ENCODE measurements at places on chromosomes 12 and 14.

- DNase-seq, result no peak
Observed at GRCh38 chr14:55609681-55610080, 29.7 kb downstream of the KTN1 start.

DNA sequence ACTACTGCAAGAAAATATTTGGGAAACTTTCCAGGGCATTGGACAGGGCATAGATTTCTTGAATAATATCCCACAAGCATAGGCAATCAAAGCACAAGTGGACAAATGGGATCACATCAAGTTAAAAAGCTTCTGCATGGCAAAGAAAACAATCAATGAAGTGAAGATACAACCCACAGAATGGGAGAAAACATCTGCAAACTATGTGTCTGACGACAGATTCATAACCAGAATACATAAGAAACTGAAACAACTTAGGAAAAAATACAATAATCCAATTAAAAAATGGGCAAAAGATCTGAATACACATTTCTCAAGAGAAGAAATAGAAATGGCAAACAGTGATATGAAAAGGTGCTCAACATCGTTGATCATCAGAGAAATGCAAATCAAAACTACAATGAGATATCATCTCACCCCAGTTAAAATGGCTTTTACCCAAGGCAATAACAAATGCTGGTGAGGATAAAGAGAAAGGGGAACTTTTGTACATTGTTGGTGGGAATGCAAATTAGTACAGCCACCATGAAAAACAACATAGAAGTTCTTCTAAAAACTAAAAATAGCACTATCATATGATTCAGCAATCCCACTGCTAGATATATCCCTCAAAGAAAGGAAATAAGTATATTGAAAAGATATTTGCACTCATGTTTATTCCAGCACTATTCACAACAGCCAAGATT, 33.8 kb upstream of the ATP2B1 start:
- no peak for DNase-seq

- DNase-seq, result no peak
Observed at GRCh38 chr12:10700581-10700980, 22.5 kb downstream of the YBX3 start.

DNA sequence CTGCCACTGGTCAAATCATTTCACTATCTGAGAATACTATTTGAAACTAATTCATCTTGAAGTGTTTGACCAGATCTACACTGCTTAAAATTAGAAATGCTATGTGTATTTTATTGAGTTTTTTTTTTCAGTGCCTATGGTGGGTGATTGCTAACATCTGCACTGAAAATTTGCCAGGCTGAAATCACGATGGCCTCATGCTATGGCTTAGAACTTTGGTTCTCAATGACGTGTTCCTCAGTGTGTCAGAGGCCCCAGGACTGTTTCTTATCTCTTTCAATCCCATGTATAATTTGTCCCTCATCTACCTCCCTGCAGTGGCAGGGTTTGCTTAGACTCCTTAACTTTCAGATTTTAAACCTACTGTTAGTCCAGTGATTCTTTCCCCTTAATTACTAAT, 36.2 kb upstream of the NKX2-8 start:
- DNase-seq, result no peak

DNA sequence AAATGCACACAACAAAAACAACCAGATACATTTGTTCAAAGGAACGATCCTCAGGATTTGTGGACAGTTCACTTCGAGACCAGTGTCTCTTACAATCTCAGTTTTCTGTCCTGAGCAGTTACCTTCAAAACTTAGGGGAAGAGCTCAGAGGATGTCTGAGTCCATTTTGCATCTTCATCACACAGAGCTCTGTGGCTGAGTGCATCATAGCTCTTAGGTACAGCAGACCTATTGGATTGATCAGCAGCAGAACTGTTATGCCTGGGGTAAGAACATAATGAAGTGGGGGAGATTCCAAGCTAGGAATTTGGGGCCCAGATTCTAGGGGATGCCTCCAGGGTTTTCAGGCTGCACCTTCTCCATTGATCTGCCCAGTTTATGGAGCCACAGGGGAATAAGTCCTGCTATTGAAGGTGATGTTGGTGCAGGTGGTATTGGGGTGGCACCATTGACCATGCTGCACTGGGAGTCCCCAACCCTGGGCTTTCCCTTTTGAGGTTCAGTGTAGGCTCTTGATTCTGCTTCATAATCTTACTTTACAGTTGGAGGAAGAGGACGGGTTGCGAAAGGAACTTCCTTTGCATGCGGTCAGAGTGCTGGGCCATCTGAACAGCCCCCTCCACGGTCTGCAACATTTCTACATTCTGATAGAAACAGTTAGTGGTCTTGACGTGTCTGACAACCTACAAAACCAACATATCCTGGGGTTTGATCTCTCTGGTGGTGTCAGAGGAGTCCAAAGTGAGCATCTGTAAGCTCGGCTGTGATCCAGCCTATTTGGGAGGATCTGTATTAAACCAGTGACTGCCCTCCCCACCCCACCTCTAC, 112.8 kb downstream of the CHST11 start:
- no peak for DNase-seq

- DNase-seq, result no peak
Observed at GRCh38 chr12:4918950-4919660, 9.4 kb downstream of the KCNA1 start.

DNA sequence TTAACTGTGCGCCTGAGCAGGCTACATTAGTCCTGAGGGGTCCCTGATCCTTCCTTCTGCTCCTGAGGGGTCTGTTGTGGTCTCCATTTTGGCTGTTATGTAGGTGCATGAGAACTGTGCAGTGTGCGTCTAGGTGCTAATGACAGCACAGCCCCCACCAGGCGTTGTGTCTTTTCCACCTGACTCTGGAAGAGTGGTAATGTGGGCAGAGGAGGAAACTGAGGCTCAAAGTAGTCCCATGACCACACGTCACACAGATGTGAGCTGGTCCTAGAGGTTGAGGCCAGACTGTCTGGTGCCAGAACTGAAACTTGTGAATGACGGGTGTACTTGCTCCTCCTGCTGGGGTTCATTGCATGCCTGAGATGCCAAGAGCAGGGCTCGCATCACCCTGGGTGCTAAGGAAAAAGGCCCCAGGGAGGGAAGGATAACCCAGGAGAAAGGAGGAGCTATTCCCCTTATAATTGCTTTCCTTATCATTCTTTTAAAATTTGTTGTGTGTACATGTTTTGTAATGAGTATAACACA, 111.8 kb downstream of the SLC25A47 start:
- peak; percentile 19 for DNase-seq

- DNase-seq, result no peak
Observed at GRCh38 chr14:51436630-51437029, 196.6 kb downstream of the TMX1 start.

- no peak for DNase-seq
Observed at GRCh38 chr14:106269029-106269428, 742.6 kb downstream of the TMEM121 start.

GRCh38 chr12:5243014-5243413, 188.9 kb upstream of the NTF3 start:
- DNase-seq, result no peak

GRCh38 chr12:111766608-111767361, at the start of gene ALDH2:
ALDH2 (plus strand) TSS chr12:111766933; CDS start chr12:111766983, 50 bp downstream.
- DNase-seq, result peak; percentile 52

GRCh38 chr14:52412426-52412825, 98.3 kb downstream of the PTGER2 start:
- DNase-seq, result no peak

GRCh38 chr14:94041551-94042346, 15.6 kb downstream of the OTUB2 start:
- DNase-seq, result no peak

- peak; percentile 15 for DNase-seq
Observed at GRCh38 chr12:106192659-106193393, 54.1 kb upstream of the NUAK1 start.

DNA sequence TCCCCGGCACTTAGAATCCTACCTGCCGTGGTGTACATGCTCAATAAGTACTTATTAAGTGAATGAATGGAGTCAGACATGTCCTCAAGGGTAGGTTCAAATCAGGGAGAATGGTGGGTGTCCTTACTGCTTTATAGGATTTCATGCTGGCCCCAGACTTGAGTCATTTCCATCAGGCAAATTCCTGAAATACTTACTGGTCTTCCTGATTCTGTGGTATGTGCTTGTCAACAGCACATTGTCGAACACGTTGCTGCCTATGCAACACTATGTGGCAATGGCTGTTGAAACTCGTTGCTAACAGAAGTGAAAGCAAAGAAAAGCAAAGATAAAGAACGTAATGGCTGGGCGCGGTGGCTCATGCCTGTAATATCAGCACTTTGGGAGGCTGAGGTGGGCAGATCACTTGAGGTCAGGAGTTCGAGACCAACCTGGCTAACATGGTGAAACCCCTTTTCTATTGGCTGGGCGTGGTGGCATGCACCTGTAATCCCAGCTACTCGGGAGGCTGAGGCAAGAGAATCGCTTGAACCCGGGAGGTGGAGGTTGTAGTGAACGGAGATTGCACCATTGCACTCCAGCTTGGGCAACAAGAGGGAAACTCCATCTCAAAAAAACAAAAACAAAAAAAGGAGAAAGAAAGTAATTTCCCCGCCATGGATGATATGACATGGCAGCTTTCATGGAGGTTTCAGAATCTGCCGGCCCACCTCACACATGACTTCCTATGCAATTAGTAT, 214.9 kb downstream of the ZFP36L1 start:
- DNase-seq, result peak; percentile 93

DNA sequence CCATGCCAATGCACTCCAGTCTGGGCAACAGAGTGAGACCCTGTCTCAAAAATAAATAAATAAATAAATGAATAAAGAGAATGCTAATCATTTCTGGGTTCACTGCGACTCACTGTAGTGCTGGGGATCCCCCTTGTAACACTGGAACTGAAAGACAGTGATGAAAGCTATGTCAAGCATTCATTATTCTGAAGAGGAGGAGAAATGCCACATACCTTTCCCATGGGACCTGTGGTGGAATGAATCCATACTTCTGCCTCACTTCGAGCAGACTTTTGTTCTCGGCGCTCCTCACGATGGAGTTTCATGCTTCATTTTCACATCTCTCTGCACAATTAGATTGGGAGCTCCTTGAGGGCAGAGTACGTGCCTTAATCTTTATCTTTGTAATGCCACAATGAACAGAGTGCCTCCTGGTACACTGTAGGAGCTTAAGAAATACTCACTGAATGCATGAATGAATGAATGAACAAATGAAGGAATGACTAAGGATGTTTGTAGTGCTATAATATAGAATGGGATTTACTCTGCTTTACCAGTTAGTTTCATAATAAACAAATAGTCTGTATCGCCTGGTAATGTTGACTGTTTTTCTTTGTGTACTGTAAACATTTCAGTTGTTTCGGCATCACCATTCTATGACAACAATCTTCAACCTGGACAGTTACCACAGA, 45.8 kb downstream of the DRAM1 start:
- DNase-seq, result no peak

DNA sequence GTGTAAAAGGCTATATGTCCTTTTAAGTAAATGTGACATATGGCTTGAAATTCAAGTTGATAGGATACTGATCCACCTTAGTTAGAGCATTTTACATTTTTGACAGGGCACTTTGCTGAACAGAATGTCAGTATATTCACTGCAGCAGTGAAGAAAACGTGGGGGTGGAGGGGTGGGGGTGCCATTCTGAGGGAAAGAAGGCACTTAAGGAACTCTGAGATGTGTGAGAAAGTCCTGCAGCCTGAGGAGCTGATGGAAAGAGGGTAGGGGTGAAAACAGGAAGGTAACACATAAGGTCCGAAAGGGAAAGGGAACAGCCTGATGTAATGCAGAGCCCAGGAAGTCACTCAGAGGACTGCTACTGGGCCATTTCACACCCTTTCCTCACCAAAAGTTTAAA, 265.5 kb upstream of the GRIP1 start:
- DNase-seq, result no peak

DNA sequence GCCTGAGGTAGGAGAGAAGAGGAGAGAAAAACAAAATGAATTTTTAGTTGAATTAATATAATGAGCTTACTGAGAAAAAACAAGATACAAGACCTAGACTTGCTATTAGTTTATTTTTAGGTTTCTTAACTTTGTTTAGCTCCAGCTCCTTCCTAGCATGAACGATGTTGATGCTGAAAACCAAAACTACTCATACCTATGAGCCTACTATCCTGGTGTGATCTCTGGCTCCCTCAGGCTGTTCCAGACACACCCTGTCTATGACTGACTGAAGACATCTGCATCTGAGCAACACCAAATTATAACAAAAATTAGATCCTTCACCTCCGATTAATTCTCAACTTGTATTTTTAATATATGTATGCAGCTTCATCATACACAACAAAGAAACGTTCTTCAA, 190.4 kb downstream of the SLC5A8 start:
- no peak for DNase-seq

- no peak for DNase-seq
Observed at GRCh38 chr12:114447274-114447716, 41.4 kb upstream of the TBX5 start.

DNA sequence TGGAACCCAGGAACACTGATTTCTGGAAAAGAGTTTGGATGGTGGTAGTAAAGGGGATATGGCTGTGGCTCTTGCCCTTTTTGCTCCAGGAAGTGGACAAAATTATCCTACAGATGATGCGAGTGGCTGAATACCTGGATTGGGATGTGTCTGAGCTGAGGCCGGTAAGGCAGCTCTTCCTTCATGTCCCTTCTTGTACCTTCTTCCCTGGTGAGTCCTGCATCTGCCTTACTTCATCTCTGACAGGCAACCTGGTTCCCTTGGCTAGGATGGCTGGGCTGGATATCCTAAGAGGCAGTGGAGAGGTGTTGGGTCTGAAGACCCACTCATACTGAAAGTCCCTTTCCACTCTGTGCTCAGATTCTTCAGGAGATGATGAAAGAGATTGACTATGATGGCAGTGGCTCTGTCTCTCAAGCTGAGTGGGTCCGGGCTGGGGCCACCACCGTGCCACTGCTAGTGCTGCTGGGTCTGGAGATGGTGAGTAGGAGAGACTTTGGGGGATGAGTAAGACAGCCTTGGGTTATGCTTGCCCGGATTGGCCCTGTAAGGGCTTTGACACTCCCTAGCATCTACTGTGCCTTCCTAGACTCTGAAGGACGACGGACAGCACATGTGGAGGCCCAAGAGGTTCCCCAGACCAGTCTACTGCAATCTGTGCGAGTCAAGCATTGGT, 8.0 kb downstream of the DGKA start:
- DNase-seq, result no peak
